ENCODE measurements at places on chromosomes 11 and 22.

- DNase-seq, result no peak
Measured at GRCh38 chr11:99371257-99371656, 350.5 kb downstream of the CNTN5 start.

DNA sequence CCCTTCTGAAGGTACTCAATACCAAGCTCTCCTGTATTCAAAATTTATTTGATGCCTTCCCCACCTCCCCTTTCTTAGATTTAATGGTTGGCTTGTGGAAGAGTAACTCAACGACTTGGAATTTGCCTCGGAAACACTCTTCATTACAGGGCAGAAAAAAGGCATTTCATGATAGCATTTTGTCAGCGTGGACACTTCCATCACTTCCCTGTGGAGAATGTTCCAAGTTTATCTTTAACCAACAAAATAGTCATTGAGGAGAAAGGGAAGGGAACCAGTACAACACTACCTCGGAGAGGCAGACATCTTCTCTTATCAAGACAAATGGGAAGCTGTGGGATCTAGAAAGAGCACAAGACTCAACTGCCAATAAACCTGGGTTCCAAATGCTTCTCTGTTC is 177.2 kb upstream of the MTMR2 start:
- no peak for DNase-seq

DNA sequence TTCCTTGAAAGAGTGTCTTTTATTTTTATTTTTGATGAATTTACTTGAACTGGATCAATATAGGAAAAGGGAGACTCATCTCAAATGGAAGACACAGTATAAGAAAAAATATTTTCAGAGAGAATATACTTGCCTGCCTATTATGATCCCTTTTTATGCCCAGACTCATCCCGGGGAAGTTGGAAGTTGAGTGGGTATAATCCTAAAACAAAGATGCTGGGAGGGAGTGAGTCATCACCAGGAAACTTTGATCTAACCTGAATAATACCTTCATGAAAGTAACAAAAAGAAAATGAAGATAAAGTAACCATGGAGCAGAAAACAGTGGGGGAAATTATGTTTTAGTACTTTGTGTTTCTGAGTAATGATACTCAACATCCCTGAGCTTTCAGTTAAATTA is 1514.0 kb downstream of the FAM181B start:
- DNase-seq, result no peak

- no peak for DNase-seq
Measured at GRCh38 chr11:60703374-60703773, 4.0 kb downstream of the MS4A8 start.

DNA sequence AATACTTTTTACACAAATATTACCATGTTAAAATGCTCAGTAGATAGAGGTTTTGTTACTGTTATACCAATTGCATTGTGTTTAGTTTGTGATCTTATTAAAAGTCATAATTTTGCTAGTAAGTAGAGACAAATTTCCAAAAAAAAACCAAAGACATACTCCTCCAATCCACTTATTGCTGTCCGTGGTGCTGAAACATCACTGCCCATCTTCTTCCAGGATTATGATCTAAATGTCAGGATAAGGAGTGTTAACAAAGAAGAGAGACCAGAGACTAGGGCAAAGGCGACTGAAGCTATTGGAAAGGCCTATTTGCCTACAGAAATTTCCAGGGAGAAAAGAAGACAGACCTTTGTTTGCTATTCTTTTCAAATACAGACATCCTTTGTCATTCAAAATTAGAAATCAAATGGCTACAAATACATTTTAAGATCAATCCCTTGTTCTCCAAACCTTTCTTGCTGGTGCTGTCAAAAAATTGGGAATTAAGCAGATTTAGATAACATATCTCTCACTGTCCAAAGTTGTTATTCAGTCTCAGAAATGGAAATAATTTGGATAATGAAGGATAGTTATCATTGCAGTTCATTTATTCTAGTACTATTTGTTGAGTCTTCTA is 199.7 kb downstream of the C11orf91 start:
- no peak for DNase-seq

- DNase-seq, result no peak
Measured at GRCh38 chr11:30938171-30938570, 352.0 kb upstream of the MPPED2 start.
